Activated CD8-positive, alpha-beta memory T cell treated with anti-CD3 and anti-CD28 coated beads for 1 hour (primary cell): ENCODE measurements at places on chromosomes 3 and 15.

GRCh38 chr15:59492389-59493377 is 54.7 kb downstream of the FAM81A start:
- no peak for DNase-seq

DNA sequence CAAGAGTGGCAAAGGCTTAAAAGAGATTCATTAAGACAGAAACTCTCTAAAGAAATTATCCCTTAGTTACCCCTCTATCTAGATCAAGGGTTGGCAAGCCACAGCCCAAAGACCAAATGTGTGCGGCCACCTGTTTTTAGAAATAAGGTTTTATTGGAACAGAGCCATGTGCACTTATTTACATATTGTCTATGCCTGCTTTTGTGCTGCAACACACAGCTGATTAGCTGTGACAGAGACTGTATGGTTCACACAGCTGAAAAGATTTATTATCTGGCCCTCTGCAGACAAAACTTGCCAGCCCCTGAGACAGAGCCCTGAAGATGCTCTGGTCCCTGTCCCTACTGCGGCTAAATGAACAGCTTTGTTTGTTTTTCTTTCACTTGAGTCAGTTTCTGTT is 88.1 kb downstream of the ADAMTS9 start:
- no peak for DNase-seq

DNA sequence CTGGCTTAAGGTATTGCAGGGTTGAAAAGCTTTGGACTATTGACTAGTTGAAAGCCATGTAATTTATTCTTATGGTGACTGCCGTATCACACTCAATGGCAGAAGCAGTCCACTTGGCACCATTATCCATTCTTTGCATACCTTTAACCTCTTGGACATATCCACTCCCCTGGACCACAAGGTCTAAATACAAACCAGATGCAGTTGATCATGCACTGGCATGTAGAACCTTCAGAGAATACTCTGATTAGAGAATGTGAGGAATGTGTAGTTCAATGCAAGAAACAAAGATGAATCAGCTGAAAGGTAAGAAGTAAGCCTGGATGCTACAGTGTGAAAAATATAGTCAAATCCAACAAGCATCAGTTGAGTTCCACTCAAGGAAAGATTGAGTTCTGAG is 93.1 kb downstream of the FRMD5 start:
- DNase-seq: no peak

GRCh38 chr3:137062250-137062649 is 104.5 kb downstream of the IL20RB start:
- DNase-seq: no peak

GRCh38 chr15:31373096-31373865 is 46.6 kb downstream of the KLF13 start:
- no peak for DNase-seq

- no peak for DNase-seq
Observed at GRCh38 chr15:29530966-29531365, 261.3 kb upstream of the NSMCE3 start.

DNA sequence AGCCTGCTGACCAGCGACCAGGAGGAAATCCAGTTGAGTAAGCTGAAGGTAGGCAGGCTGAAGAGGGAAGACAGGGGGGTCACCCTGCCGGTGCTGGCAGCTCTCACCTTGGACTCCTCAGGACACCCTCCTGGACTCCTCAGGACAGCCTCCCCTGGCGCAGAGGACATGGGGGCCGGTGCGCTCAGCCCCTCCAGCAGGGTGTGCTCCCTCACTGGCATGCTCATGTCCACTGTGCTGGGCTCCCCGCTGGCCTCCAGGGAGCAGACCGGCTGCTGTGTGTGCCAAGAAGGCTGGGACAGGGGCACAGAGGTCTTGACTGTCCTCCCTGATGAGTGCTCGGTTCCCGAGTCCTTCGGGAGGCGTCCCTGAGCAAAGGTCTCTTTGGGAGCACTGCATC is 183.6 kb downstream of the ATP10A start:
- no peak for DNase-seq

DNA sequence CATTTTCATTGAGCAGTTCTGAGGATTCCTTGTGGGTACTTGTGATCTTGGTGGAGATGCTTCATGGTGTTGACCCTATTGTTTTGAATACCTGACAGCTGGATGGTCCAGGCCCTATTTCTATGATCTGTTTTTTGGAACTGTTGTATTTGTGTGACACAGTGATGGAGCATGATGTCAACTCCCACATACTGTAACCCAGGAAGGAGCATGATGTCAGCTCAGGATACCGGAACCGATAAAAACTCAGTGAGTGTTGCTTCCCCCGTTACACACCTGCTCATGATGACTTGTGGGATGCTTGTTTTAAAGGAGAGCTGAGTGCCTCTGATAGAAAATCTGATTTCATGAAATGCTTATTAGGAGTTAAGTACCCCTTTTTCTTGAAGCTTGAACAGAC is 45.1 kb downstream of the ZBTB38 start:
- DNase-seq: no peak

GRCh38 chr15:60703207-60703933 is 224.4 kb upstream of the ICE2 start:
- no peak for DNase-seq

- no peak for DNase-seq
Observed at GRCh38 chr3:72892870-72893269, 5.0 kb downstream of the GXYLT2 start.

- no peak for DNase-seq
Observed at GRCh38 chr15:57418635-57419034, 42.3 kb downstream of the CGNL1 start.

- no peak for DNase-seq
Observed at GRCh38 chr15:59268168-59268851, 61.7 kb downstream of the LDHAL6B start.

GRCh38 chr15:39140060-39140604 is 440.7 kb upstream of the THBS1 start:
- no peak for DNase-seq

DNA sequence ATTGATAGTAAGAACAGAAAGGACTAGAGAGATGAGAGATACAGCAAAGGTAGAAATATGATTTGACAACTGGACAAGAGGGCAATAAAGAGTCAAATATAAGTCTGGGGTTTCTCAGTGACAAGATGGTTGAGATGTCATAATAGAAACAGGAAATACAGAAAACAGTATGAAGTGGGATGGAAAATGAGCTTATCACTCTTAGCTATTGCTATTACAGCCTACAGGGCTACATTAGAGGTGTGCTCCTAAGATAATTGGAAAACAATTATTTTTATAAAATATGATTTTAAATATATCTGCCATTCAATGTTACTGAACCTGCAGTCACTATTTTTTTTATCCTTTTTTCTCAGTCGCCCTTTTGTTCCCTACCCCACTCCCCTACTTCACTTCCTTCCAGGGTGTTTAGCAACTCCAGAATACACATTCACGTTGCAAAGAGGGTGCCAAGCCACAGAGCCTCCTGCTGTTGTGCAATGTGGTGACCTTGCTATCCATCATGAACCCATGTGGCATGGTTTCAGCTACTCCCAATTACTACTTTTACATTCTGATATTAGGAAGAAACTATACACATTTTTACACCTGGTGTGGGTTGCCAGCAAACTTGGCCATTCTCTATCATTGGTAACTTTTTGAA is 6.0 kb downstream of the NRG4 start:
- no peak for DNase-seq

DNA sequence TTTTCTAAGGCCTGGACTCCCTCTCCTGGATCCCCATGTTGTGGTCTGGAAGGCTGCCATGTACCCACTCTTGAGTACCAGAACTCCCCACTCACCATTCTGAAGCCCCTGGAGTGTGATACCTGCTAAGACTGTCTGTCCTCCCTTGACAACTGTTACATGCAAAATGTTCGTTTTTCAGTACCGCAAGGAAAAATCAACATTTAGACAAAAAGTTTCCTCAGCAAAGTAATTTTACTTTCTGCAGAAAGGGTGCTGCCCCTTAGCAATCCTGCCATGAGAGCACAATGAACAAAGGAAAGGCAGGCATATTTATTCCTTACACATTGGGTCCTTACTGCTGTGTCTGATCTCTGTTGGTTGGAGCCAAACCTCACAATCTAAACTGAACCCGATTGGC is 7.0 kb upstream of the GK5 start:
- DNase-seq: no peak

- no peak for DNase-seq
Observed at GRCh38 chr15:53758412-53758811, 1.1 kb downstream of the WDR72 start.

GRCh38 chr15:92638291-92638708 is 17.3 kb downstream of the FAM174B start:
- DNase-seq: no peak

GRCh38 chr3:97940034-97940433 is 32.2 kb downstream of the RIOX2 start:
- no peak for DNase-seq

DNA sequence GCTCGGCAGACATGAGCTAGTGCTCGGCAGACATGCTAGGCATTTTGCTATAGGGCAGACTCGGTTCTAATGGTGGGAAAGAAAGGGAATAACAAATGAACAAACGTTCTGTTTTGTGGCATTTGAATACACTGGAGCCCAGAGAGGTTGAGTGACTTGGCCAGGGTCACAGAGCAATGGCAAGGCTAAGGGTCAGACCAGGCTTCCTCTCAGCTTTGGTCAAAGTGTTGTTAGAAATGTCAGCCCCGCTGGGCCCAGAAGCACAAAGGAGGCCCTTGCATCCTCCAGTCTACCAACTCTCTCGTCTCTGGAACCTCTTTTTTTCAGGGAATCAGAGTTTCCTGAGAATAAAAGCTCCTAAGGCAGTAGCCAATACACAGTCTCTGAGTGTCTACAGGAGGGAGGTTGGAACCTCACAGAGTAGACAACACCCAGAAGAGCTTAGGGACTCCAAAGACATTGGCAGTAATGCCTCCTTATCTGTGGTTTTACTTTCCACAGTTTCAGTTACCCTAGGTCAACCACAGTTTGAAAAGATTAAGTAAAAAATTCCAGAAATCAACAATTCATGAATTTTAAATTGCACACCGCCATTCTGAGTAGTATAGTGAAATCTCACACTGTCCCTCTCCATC is 47.3 kb downstream of the SSUH2 start:
- no peak for DNase-seq

GRCh38 chr15:92429378-92430068 is 35.8 kb downstream of the ST8SIA2 start:
- DNase-seq: no peak

- DNase-seq: no peak
Observed at GRCh38 chr3:172096881-172097420, 57.6 kb downstream of the FNDC3B start.

DNA sequence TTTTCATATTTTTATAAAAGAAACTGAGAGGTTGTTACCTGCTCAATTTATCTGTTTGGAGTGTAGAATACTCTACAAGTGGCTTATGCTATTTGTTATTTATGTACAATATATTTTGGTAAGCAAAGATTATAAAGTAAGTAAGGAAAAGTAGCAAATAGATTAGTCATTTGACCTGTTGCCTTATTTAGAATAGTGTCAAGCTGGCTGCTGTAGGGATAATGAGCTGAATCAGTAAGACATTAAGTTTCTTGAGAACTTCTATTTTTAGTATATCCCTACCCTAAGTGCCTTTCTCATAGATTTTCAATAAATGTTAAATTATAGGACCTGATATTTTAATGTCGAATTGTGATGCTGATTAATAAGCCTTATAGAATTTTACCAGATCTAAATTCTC is 37.2 kb downstream of the ECT2 start:
- no peak for DNase-seq

DNA sequence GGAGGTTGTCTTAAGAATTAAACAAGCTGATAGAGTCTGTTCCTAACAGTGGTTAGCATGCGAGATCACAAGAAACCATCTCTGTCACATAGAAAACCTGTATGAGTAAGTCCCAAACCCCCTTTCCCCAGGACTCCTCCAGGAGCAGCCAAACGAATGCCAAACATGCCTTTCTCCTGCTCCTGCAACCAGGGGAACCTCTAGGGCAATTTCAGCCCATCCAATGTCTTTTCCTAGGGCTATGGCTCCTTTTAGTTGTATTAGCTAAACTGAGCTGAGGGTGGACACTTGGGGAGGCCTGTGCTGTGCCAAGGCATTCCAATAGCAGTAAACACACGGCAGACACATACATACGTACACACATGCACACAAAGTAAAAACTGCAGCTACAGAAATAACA is 36.5 kb upstream of the TIMP4 start:
- no peak for DNase-seq

GRCh38 chr3:126932188-126932931 is 50.6 kb upstream of the PLXNA1 start:
- DNase-seq: no peak

GRCh38 chr3:10468613-10469354 is 36.6 kb downstream of the ATP2B2 start:
- no peak for DNase-seq

DNA sequence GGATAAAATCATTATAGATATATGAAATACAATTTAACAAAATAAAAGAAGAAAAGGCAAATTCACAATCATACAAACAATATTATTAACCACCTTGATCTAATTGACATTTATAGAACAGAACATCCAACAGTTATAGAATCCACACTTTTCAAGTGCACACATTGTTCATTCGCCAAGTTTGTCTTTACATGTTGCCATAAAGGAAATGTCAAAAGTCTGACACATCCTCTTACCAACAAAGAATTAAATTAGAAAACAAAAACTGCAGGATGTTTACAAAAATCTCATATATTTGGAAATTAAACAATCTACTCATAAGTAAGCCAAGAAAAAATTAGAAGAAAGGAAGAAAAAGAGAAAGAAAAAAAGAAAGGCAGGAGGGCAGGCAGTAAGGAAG is 909.2 kb upstream of the EPHA6 start:
- DNase-seq: no peak

GRCh38 chr3:141019244-141019643 is 31.9 kb upstream of the SPSB4 start:
- no peak for DNase-seq

DNA sequence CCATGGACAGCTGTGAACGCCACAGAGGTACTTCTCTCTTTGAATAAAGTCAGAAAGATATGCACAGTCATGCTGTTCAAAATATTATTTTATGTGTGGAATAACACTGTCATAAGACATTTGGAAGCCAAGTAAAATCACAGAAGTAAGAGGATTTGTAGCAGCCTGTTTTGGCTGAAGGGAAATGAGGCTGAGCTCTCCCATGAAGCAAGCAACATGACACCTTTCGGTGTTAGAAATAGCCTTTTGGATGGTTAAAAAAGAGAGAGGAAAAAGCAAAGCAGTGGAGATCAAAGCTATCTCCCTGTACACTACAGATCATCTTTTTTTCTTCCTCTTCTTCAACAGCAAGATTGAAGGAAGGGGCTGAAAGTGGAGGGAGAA is 755.3 kb downstream of the ROBO1 start:
- DNase-seq: no peak

GRCh38 chr3:134606033-134607025 is 44.5 kb downstream of the KY start:
- no peak for DNase-seq
